Stimulated activated CD4-positive, alpha-beta T cell treated with anti-CD3 and anti-CD28 coated beads, Interleukin-2, amount 100 ng/mL, for 24 hours (primary cell): ENCODE measurements at places on chromosomes 5 and 9.

- peak; percentile 31 for DNase-seq
These were observed 255.2 kb upstream of the TNC start for GRCh38 chr9:115373000-115373709.

GRCh38 chr5:156543348-156544145 is 216.6 kb downstream of the SGCD start:
- no peak for DNase-seq

- DNase-seq = no peak
These were observed 49.1 kb downstream of the PTCD2 start for GRCh38 chr5:72369301-72369700.

GRCh38 chr5:14090755-14091154 is 52.4 kb upstream of the TRIO start:
- DNase-seq = no peak

- no peak for DNase-seq
These were observed 28.4 kb downstream of the ELP1 start for GRCh38 chr9:108905494-108905893.

GRCh38 chr5:36664766-36665165 is 58.4 kb downstream of the SLC1A3 start:
- DNase-seq = no peak

- DNase-seq = no peak
These were observed 50.9 kb upstream of the ZFAND5 start for GRCh38 chr9:72415948-72416347.

GRCh38 chr9:4430432-4431261 is 59.6 kb upstream of the SLC1A1 start:
- DNase-seq = no peak

DNA sequence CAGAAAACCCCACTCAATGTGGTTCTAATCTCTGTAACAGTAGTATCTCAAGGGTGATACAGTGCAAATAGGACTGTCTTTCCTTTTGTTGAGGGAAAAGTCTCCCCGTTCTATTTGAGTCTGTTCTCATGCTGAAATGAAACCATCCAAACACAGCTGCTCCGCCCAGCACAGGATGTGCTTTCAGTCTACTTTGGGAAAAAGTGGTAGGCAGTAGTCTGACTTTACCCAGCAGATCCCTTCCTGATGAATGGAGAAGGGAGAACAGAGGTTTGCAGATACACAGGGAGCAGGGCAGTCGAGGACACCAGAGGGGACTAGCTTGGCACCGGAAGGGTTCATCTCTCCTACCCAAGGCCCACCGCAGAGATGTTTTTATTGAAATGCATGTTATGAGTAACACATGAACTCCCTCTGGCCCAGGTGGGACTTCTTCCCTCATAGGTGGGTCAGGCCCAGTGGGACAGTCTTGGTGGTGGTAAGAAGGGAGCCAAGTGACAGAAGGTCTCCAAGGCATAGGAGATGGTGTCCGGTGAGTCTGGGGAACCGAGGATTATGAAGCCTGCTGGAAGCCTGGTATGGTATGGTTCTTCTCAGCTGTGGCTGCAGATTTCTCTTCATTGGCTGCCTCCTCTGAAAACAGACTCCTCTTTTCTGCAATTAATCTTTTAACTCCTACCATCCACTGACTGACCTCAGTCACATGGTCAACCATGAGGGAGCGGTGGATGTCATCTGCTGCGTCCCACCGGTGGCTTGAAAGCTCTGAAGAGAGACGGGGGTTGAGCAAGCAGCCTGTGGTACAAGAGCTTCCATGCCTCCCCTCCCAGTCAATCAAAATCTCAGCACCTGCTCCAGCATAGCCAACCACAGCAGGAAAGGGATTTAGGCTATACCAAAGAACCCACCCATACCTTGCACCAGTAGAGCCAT is 3.0 kb downstream of the EIF4EBP3 start:
- no peak for DNase-seq

- no peak for DNase-seq
These were observed 25.1 kb downstream of the ADGRD2 start for GRCh38 chr9:124475158-124475867.

DNA sequence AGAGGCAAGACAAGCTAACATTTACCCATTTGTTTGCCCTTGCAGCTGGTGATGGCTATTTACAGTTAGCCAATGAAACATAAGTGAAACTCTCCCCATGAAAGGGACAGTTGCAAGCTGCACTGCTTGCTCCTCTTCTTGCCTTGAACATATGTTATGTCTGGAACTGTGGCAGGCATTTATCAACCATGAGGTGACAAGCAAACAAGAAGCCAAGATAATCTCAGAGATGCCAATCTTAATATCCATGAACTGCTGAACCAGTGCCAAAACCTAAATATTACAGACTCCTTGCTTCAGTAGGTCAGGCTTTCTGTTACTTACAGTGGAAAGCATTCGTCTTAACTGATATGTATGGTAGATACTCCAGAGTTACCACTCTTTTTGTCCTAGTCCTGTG is 133.4 kb downstream of the ACTBL2 start:
- no peak for DNase-seq

DNA sequence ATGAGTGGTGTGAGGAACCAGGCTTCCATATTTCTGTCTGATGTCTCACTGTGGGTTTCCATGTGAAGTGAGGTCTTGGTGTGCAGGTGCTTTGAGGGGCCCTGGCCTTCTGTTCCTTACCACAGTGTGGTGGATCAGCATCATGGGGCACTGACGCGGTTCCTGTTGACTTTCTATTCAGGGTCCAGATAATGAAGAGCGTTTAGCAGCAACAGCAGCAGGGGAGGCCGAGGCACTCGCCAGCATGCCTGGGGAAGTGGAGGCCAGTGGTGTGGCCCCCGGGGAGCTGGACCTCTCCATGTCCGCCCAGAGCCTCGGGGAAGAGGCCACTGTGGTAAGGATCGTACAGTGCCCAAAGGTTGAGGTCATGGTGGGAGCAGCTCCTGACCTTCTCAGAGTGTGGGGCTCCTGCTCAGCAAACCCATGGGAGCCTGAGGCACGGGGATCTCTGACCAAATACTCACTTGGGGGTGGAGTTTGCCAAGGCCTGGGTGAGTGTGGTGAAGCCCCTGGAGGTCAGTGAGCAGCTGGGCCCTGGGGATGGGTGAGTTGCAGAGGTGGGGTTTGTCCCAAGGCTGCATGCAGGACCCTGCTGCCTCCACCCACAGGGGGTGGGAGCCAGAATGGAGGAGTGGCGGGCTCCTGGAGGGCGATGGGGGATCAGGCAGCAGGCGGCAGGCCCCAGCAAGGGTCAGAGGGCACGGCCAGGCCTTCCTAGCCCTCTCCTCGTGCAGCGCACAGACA is 61.2 kb downstream of the COL15A1 start:
- no peak for DNase-seq

DNA sequence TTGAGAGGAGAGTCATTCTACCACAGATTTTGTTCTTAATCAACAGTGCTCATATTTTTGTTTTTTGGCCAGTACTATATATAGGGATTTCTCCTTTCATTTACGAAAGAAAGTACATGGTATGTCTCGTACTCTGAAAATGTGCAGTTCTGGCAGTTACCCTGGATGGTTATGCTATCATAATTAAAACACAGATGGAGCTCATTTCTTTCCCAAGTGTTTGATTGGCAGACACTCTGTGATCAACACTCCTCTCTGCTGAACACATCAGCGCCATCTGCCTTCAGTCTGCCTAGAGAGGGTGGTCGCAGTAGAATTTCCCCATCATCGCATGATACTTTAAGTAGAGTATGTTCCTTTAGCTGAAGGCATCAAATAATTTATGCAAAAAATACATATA is 64.5 kb downstream of the PAM start:
- no peak for DNase-seq

DNA sequence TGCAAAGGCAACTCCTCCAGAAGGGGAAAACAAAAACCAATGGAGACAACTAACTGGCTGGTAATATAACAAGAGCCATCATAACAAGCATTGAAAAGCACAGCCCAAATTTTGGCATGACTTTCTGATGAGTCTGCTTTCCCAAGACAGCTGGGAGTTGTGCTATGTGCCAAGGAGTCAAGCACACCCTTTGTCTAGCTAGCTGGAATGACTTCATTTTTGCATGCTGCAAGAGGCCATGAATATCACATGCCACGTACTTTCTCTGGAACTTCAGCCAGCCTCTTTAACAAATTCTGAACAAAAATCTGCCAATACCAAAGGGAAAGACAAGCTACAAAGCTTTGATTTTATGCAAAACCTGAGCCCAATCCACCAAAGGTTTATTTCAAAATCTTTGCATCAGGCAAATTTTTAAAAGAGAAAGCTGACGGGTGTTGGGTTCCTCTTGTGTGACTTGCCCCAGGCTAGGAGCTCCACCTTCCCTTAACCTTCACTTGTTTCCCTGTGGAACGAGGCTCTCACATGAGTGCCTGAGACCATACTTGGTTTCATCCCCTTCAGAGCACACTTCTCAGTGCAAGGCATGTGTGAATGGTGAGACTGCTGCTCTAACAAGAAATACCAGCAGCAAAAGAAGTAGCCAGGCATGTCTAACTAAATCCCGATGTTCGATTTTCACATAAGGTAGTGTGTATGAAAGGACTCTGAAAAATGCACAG is 47.3 kb downstream of the S1PR3 start:
- DNase-seq = no peak

DNA sequence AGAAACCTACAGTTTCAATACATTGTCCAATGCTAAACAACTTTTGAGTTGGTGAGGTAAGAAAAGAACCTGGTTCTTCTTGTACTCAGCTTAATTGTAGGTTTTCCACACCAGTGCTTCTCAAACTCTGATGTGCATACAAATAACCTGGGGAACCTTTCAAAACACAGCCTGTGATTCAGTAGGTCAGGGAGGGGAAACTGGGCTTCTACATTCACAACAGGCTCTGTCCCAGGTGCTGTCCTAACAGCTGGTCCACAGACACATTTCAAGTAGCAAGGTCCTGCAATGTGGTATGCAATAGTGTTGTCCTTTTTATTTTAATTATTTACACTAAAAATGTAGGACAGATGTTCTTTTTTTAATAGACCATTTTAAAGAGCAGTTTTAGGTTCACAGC is 47.4 kb upstream of the SNCAIP start:
- no peak for DNase-seq

DNA sequence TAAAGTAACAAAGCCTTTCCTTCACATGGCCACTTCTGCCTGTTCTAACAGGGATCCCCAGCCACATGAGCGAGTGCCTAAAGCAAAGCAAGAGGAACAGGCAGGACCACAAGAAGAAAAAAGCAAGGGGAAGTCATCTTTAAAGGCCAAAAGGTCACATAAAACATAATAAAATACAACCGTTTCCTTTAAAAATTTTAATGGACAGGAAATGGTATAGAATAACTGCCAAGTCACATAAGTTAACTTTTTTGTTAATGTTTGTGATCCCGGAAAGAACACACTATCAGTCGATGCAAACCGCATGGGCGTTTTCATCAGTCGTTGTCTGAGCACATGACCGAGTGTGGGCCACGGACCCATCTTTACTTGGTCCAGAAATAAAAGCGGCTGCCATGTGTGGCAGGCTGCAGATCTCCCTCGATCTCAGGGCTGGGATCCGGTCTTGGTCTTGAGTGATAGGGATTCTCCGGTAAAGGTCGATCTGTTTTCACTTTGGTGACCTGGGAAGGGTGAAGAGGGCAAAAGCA is 15.6 kb downstream of the NDUFA8 start:
- no peak for DNase-seq

GRCh38 chr9:123251741-123252140 is 16.6 kb downstream of the STRBP start:
- no peak for DNase-seq

GRCh38 chr5:167207081-167207480 is 1084.4 kb upstream of the WWC1 start:
- DNase-seq = no peak

DNA sequence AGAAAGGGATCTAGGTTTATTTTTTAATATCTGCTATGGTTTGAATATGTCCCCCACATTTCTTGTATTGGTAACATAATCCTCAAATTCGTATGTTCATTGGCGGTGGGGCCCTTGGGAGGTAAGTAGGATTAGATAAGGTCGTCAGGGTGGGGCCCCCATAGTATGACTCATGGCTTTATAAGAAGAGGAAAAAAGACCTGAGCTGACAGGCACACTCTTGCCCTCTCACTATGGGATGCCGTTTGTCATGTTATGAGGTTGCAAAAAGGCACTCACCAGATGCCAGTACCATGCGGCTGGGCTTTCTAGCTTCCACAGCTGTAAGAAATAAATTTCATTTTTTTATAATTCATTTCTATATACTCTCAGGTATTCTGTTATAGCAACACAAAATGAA is 67.3 kb upstream of the SGCD start:
- no peak for DNase-seq

GRCh38 chr5:138448481-138449398 is 9.9 kb downstream of the REEP2 start:
- DNase-seq = no peak

GRCh38 chr5:67672636-67673035 is 476.0 kb upstream of the CD180 start:
- DNase-seq = no peak

- no peak for DNase-seq
These were observed 28.9 kb downstream of the TBC1D2 start for GRCh38 chr9:98226516-98226915.

GRCh38 chr5:61621202-61621650 is 289.2 kb downstream of the ZSWIM6 start:
- DNase-seq = no peak

- no peak for DNase-seq
These were observed 99.5 kb downstream of the PAX5 start for GRCh38 chr9:36934478-36935065.

DNA sequence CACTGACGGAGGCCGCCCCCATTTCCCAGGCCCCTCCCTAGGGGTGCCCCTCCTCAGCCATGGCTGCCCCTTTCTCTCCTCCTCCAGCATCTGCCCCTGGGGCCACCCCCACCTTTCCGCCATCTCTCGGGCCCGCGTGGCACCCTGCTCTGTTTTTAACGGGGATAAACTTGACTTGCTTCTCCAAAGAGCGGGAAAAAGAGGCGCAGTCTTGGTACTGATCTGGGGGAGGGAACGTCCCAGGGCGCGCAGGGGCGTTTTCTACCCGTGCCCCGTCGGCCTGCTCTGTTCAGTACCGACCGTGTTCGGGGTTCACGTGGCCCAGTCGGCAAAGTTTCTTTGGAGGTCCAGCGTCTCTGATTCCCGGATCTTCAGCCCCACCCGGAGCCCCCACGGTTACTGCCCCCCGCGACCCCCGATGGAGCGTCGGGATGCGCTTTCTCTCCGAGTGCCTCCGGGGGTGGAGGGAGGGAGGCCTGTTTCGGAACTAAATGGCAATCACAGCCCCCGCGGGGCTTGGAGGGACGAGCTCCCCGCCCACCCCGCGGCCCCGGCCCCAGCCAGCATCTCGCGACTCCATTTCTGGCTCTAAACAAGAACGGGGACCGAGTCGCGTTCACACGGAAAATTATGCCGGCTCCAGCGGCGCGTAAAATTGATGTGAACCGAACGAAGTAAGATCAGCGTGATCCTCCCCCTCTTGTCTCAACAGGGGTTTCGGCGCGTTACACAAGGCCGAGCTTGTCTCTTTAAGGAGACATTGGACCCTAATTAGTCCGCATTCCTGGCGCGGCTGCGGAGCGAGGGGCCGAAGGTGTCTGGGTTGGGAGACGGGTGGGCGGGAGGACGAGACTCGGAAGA is 1.1 kb upstream of the TLE4 start:
- DNase-seq = peak; percentile 55

DNA sequence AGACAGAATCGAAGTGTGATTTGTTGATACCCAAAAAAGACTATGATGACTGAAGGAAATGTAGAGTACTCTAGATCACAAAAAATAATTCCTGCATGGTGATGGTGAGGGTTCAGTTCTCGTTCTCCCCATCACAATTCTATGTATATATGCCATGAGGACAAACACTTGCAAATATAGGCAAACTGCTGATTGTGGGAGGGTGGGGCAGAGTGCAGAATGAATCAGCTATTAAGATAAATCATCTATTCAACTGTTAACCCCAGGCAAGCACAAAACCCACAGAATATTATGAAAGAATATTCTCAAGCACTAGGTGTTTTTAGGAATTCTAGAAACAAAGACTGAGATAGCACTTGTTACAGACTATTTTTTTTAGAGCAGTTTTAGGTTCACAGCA is 13.9 kb upstream of the UBLCP1 start:
- DNase-seq = no peak
